ENCODE measurements at places on chromosomes 3 and 15.

DNA sequence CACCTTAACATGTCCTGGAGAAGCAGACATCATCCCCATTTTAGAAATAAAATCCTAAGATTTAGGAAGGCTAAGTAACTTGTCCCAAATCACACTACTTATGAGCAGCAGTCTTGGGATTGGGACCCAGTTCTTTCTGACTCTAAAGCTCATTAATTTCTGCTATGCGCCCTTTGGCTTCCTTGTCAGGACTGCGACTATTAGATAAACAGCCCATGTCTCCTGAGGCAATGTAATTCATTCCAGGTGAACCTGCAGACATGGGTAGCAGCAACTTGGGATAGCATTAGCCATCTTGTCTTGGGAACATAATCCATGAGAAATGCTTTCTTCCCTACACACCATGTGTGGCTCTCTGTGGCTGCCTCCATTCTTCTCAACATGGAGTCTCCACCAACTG lies 32.3 kb upstream of the FBN1 start:
- DNase-seq = no peak

- DNase-seq = no peak
These were observed 471.0 kb upstream of the SEMA6D start for GRCh38 chr15:47246317-47246716.

GRCh38 chr15:80003934-80004472 lies 33.0 kb upstream of the BCL2A1 start:
- DNase-seq = no peak

- no peak for DNase-seq
These were observed 22.7 kb upstream of the CD96 start for GRCh38 chr3:111519178-111519855.

DNA sequence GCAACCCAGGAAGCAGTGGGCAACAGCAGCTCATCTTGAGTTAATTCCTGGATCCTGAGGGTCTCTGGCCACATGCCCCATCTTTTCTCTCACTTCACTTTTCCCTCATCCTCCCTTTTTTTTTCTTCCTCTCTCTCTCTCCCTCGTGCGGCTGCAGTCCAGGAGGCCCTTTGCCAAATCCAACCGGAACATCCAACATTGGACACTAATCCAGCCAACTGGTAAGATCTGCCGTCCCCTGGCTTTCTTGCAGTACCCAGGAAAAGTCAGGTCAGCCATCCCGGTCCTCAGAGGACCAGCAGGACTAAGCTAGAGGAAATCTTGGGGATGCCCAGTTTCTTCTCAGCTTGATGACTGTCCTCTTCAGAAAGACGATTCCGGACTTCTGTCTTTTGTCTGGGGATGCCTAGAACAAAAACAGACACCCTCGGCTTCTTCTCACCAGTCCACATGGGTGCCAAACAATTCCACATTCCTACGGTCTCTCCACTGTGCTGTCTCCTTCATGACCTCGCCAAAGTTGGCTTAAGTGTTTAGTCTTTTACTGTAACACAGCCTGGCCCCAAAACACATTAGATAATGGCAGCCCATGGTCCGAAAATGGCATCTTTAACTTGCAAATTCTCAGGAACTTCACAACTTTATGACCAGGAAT lies 115.6 kb downstream of the GSK3B start:
- DNase-seq = no peak

DNA sequence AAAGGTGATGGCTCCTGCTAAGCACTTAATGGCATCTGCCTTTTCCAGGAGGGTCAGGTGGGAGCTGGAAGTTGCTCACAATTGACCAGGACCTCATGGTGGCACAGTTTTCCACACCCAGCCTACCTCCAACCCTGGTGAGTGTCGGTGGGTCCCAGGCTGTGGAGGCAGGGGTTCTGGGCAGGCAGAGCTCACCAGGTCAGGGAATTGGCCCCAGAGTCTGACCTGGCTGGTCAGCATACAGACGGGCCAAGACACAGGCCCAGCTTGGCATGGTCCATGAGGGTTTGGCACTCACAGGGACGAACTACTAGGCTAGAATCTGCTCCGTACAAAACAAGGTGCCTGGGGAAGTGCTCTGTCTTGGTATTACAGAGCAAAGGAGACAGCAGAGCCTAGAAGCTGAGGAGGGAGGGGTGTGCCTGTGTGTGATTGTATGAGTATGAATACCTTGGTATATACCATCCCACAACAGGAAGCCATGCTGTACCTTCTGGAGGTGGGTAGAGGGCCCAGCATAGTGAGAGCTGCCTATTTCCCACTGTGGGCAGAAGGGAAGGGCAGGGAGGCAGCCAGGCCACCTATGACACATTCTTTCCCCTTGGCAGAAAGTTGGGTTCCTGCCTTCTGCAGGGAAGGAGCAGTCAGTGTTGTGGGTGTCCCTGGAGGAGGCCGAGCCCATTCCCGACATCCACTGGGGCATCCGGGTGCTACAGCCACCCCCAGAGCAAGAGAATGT lies 6.5 kb downstream of the APEH start:
- DNase-seq = no peak

DNA sequence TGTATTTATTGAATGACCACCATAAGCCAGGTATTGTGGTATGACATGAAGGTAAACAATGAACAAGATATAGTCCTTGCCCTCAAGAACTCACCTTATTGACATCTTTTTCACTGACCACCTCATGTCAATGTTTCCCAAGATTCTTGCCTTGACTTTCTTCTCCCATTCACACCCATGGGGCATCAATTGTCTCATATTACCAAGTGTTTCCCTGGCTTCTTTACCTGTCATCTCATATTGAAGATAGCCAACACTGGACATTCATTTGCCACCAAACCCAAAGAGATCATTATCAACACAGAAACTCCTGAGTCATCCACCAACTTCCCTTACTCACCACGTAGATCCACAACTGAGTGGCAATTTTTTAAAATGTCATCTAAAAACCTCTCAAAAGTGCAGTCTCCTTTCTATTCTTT lies 2.2 kb downstream of the EFHB start:
- DNase-seq = peak; percentile 30

DNA sequence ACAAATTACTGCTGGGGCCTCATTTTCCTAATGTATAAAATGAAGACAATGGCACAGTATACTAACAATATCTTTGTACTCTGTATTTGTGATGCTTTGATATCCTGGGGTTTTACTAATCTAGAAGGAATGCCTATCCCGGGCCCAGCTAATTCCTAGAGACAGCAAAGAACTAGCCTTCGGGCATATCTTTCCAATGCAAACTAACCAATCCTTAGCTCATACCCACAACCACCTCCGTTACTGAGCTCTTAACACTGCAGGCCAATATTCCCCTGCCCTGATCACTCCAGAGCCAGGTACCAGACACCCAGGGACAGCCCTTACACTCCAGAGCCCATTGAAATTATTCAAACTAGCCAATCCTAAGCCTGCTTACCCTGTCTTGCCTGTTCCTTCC lies 309.0 kb downstream of the ULK4 start:
- DNase-seq = no peak

- no peak for DNase-seq
These were observed 134.4 kb downstream of the PDE8A start for GRCh38 chr15:85116066-85116465.

GRCh38 chr15:64611085-64611725 lies 150.8 kb downstream of the ZNF609 start:
- DNase-seq = no peak

- DNase-seq = no peak
These were observed 215.6 kb downstream of the CADPS start for GRCh38 chr3:62659660-62660059.

DNA sequence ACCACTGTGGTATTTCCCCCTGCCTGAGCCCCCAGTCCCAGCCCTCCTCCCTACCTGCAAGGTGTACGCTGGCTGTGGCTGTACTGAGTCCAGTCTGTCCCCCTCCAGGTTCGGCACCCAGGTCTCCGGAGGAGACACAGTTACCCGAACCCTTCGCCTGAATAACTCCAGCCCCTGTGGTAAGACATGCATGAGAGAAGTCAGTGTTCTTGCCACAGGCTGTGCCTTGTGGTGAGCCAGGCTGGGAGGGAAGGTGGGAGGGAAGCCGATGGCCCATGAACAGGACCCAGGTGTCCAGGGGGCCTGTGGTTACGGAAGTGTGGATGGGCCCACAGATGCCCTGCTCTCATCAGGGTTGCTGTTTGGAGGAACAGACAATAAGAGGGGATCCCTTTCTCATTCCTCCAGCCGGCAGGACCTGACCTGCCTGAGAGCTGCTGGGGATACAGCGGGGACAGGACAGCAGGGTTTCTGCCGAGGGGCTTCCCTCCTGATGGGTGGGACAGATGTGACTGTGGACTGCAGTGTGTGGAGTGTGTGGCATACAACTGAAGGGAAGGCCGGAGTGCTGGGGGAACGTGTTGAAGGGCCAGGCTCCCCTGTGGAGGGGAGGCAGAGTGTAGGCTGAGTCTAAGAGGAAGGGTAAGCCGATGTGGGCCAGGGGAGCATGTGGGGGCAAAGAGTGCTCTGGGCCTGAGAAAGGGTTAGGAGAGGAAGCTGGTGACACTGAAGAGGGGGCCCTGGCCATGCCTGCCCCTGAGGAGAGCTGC lies 21.9 kb downstream of the ACAA1 start:
- DNase-seq = no peak

Data from activated T-cell treated with anti-CD3 and anti-CD28 coated beads, Interleukin-2, amount 50 U/mL, for 72 hours (primary cell).